Pancreas (tissue), 10 donors: ENCODE measurements at places on chromosomes 1 and 21. TPM values are rescaled to one million over a fixed set of nuclear protein-coding genes. Genes with fewer than 3 reads are reported as not detected.

- H3K36me3 ChIP-seq: no peaks in the 10 kb centered on the region
- no peaks in the 10 kb centered on the region for H3K27me3 ChIP-seq
- peak; percentile 34 for DNase-seq
- no peak overlapping the region for H3K4me3 ChIP-seq
- peaks cover 50% of the 10 kb centered on the region for H3K4me1 ChIP-seq
Measured at GRCh38 chr1:206693592-206693991, 8.9 kb downstream of the MAPKAPK2 start.

- DNase-seq: no peak
- H3K4me1 ChIP-seq: no peaks in the 10 kb centered on the region
- no peak overlapping the region for H3K27ac ChIP-seq
- no peaks in the 10 kb centered on the region for H3K27me3 ChIP-seq
- no peaks in the 10 kb centered on the region for H3K36me3 ChIP-seq
Measured at GRCh38 chr1:203173011-203173555, 2.5 kb downstream of the MYBPH start.

- no peak overlapping the region for H3K4me3 ChIP-seq
- H3K36me3 ChIP-seq: no peaks in the 10 kb centered on the region
- no peaks in the 10 kb centered on the region for H3K4me1 ChIP-seq
- no peak overlapping the region for H3K27ac ChIP-seq
- no peaks in the 10 kb centered on the region for H3K27me3 ChIP-seq
Measured at GRCh38 chr21:28427394-28428022, 565.2 kb downstream of the LTN1 start.

DNA sequence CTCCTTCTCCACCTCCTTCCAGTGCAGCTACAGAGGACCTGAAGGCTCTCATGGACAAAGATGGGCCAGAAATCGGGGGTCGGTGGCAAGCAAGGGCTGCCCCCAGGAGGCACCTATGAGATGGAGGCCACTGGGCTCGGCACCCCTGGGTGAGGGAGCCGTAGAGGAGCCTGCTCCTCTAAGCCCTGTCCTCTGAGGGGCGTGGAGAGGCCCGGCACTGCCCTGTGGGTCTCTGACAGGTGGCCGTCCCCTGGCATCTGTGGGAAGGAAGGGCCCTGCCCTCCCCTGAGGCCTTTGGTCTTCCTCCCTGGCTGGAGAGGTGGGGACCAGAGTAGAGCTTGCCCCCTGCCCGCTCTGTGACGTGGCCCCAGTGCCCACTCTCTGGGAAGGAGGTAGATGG lies 30.9 kb downstream of the PRDM16 start:
- DNase-seq: no peak
- no peak overlapping the region for H3K4me3 ChIP-seq
- no peaks in the 10 kb centered on the region for H3K27me3 ChIP-seq
- H3K27ac ChIP-seq: no peak overlapping the region
- no peaks in the 10 kb centered on the region for H3K4me1 ChIP-seq

- no peaks in the 10 kb centered on the region for H3K36me3 ChIP-seq
- H3K4me3 ChIP-seq: no peak overlapping the region
- no peak for DNase-seq
- H3K4me1 ChIP-seq: no peaks in the 10 kb centered on the region
- H3K27ac ChIP-seq: no peak overlapping the region
Measured at GRCh38 chr1:101509370-101509769, 272.6 kb downstream of the S1PR1 start.

- no peaks in the 10 kb centered on the region for H3K36me3 ChIP-seq
- no peaks in the 10 kb centered on the region for H3K27me3 ChIP-seq
Measured at GRCh38 chr1:244598611-244599010, 54.3 kb upstream of the DESI2 start.

GRCh38 chr1:82491301-82492048 lies 690.7 kb downstream of the ADGRL2 start:
- DNase-seq: no peak
- H3K36me3 ChIP-seq: no peaks in the 10 kb centered on the region

- no peak overlapping the region for H3K4me3 ChIP-seq
- peaks cover 4% of the 10 kb centered on the region for H3K4me1 ChIP-seq
- DNase-seq: no peak
- H3K27ac ChIP-seq: no peak overlapping the region
Measured at GRCh38 chr1:55741516-55741915, 526.4 kb upstream of the USP24 start.

DNA sequence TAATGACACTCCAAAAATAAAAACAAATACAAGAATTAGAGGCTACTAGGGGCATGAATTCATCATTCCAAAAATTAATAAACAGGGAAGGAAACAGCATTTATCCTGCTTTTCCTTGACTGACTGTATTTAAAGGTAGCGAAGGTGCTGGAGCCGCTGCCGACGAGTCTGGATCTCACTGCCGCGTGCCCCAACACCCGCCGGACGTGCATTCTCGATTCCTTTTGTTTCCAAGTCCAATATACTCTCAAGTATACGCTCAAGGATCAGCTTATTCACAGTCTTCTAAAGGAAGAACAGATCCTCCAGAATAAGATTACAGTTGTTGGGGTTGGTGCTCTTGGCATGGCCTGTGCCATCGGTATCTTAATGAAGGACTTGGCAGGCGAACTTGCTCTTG lies 88.2 kb upstream of the GNG4 start:
- no peaks in the 10 kb centered on the region for H3K36me3 ChIP-seq
- no peak overlapping the region for H3K4me3 ChIP-seq
- peaks cover 4% of the 10 kb centered on the region for H3K4me1 ChIP-seq
- H3K27me3 ChIP-seq: no peaks in the 10 kb centered on the region
- no peak for DNase-seq
- H3K27ac ChIP-seq: no peak overlapping the region

DNA sequence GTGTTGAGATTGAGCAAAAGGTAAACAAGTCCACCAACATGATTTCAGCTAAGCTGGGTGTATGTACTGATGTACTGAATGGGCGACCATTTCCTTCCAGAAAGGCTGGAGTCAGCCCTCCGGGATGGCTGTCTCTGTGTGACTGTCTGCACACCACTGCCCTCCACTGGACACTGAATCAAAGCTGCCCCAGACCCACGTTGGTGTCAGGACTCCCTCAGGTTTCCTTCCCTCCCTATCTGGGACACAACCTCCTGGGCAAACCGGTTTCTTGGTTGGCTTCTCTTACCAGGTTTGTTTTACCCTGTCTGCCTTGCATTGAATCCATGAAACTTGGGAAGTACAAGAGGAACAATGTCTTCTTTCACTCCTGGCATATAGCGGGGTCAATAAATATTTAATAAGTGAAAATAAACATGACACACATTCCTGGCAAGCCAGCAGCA lies 5.3 kb upstream of the SRP9 start:
- peak; percentile 89 for DNase-seq
- H3K27ac ChIP-seq: peak overlapping the region; percentile 53
- peaks cover 49% of the 10 kb centered on the region for H3K4me1 ChIP-seq
- no peaks in the 10 kb centered on the region for H3K36me3 ChIP-seq
- no peaks in the 10 kb centered on the region for H3K27me3 ChIP-seq
- no peak overlapping the region for H3K4me3 ChIP-seq

The S100A9 gene
- total RNA-seq: 6.8 TPM

The CRB1 gene
- total RNA-seq: not detected

The CRYBG2 gene
- 1.3 TPM for total RNA-seq
